Fibroblast of villous mesenchyme (primary cell): ENCODE measurements at places on chromosomes 5 and 9. TPM values are rescaled to one million over a fixed set of nuclear protein-coding genes. Genes with fewer than 3 reads are reported as not detected.
A peak's percentile ranks its signal among the peaks of the same experiment; 100 is the strongest.

DNA sequence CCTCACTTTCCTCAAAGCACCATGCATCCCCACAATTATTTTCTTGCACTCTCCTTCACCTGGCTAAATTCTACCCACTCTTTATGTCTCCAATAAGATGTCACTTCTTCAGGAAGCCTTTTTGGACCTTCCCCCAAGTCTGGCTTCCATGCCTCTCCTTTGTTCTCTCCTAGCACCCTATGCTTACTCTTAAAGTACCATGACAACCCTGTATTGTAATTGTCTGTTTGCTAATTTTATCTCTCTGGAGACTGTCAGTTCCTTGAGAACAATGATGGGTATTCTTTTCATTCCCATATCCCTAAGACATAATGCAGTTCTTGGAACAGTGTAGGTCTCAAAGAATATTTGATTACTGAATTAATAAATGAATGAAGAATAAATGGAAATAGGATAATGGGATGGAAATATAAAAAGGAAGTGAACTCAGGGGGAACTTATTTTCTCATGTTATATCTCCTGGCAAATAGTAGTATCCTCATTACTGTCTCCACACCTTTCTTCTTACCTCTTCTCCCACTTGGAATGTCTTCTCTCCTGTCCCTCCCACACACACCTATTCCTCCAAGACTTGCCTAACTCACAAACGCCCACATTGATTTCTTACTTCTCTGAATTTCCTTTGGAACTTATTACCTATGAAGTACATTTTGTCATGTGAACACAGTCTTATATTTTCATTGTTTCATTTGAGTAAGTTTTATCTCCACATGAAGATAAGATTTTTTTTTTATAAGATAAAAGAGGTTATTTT, 499.1 kb downstream of the NFIB start:
- DNase-seq, result no peak

Gene TNFSF8
- total RNA-seq, result not detected in 2 replicates

DNA sequence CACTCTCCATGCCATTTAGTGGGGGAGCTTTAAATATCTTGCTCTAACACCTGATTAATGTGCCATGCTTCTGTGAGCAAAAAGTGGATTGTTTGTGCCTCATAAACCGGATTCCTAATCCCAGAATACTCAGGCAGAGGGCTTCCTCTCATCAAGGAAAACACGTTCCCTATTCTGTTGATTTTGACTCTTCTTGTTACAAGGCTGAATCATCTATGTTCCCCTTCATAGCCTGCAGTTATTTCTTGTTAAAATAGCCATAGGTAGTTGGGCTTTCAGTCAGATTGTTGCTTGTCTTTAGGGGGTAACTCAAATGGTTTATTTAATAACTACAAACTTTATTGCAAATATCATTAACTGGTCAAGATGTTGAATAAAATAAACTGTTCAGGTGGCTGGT, 26.6 kb downstream of the ROPN1L start:
- DNase-seq, result no peak

Gene TGFBI
- total RNA-seq, result 281 and 496 TPM in 2 replicates

DNA sequence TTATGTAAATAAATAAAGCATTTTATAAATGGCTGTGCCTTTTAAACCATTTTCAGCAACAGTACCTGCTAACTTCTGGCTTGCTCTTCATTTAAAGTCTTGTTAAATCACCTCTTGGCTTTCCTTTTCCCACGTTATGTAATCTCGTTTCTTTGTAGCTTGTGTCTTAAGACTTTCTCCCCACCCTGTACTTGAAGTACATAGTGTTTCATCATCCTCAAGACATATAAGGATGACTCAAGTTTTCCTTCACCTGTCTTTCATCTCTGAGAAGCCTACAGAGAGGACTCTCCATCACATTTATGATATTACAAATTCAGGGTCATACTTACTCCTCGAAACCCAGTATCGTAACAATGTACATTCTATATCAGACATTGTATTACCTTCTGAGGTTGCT, 33.9 kb downstream of the PRELID2 start:
- DNase-seq, result no peak

GRCh38 chr5:145360936-145361335, 474.2 kb downstream of the PRELID2 start:
- peak; percentile 12 for DNase-seq

DNA sequence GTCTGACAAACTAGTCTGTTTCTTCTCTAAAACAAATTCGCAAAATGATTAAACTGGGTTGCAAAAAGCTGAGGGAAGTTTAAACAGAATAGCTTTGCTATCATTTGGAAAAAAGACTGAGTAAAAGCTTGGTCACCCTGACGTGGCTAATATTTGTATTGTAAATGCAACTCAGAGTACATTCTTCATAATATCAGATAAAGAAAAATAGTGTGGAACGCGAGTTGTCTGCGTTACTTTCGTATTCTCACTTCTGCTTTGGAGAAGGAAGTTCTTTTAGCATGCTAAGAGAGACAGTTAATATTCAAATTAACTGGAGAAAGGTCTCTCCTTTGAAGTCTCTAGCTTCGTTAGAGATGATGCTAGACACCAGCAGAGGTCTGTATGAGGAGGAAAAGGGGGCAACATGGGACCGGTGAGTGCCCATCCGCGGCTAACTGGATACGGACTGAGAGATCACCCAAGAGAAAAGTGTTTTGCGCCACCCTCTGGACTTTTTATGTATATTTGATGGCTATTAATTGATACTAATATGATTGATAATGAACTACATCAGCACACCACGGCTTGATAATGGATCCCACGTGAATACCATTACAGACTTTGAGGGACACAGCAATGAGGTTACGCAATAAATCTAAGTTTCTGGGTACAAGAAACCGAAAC, 2.9 kb upstream of the CNTRL start:
- peak; percentile 41 for DNase-seq

DNA sequence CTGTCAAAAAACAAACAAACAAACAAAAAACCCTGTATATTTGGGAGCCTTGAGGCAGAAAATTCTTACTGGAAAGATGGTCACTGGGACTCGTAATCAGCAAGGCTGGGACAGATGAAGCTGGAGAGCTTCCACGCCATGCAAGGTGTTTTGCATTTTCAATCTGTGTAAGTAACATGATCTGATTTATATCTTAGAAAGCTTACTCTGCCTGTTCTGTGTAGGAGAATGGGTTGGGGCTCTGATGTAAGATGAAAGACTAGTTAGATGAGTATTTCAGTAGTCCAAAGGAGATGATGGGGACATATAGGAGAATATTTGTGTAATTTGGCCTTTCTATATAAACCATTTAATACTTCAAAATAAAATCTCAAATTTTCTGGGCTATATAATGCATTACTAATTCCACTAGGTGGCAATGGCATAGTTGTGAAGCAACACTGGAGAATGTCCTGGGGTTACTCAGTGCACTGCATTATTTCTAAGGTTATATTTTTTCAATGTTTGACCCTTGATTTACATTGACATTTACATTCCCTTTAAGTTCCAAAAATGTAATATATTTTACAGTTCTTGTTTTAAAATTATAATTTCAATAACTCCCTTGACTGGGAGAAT, 21.9 kb upstream of the FSD1L start:
- peak; percentile 36 for DNase-seq

- DNase-seq, result no peak
Observed at GRCh38 chr5:71862507-71863060, 143.5 kb downstream of the CARTPT start.

DNA sequence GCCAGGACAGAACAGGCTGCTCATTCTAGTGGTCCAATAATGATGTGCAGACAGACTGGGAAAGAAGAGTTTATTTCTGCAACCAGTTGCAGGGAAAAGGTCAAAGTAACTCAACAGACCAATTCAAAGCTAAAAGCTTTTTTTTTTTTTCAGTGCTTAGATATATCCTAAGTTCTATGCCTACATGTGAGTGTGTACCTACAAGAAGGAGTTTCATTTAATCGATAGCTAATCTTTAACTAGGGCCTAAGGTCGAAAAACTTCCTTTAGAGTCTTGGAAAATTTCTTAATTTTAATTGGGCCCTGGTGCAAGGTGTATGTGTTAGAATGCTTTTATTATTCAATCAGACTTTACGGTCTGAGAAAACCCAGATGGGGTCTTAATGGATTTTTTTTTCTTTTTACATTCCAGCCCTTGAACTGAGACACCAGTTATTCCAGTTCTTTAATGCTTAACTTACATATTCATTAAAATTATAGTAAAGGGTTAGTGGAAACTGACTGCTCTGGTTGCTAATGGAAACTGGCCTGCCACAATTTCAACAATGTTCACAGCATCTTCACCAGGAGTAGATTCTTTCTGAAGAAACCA, 365.3 kb downstream of the MTRR start:
- no peak for DNase-seq

DNA sequence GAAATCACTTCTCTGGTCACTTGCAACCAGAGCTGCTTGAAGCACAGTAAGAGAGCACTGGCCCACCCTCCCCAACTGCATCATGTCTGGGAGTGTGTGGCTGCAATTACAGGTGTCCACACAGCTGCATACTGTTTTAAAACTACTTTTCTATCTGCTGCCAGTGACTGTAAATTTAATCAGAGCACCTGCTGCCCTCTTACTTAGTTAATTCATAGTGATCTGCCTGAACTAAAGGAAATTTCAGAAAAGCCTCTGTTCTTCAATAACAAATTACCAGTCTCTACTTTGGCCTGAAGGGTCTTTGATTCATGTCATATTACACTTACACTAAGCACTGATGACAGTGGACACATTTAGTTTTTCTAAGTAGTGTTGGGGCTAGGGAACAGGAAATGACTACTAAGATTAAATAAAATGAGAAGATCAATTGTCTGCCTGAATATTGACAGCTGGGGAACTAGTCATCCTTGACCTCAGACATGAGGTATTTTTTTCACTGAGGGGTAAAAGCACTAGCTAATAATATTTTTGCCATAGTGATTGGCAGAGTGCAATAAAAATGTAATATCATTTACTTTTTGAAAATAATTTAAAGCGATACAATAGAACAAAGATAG, 788.9 kb upstream of the GRAMD2B start:
- no peak for DNase-seq

- DNase-seq, result peak; percentile 53
Observed at GRCh38 chr5:143713047-143714003, 98.6 kb upstream of the HMHB1 start.
